ENCODE measurements at places on chromosomes 5 and 9.

DNA sequence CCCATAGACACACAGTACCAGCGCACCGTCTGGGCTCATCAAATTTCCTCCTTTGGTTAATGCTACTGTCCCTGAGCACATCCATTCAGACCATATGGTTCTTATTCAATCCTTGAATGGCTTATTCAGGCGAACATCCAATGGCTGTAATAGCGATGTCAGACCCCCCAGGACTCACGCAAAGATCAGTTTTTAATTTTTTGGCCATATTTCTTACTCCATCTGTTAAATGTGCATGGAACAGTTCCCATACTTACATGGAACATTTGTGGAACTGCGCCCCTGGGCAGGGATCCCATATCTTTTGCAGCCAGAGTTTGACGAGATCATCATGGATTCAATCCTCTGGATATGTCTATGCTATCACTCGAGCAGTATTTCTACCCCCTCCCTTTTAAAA lies 213.2 kb downstream of the ADAMTS6 start:
- no peak for DNase-seq

DNA sequence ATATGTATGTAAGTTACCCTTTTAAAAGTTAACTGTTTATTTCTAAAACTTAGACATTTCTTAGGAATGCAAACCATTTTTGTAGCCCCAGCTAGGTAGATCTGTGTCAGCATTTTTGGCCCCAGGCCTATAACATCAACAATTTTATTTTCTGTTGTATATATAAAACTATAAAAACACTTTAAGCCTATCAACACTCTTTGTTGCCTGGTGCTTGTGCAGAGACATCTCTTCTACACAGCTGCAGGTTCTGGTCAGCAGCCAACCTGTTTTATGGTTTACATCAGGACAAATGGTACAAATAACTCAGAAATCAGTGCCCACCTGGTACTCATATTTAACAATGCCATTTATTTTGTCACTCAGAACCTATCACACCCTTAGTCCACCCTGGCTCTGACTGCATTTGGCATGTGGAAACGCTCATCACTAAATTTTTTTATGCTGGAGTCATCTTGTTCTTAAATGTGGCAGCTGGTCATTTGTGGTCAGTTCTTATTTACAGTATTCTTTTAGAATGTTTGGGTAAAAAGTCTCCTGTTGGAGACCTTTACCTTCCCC lies 173.4 kb downstream of the DNAH5 start:
- no peak for DNase-seq

- no peak for DNase-seq
These were observed 531.6 kb downstream of the CAAP1 start for GRCh38 chr9:26361010-26361409.

- no peak for DNase-seq
These were observed 225.2 kb downstream of the NPR3 start for GRCh38 chr5:32936329-32936728.

GRCh38 chr9:134065612-134066419 lies 2.0 kb downstream of the BRD3 start:
- peak; percentile 62 for DNase-seq

All from left lobe of liver (tissue), 2 donors.